ENCODE measurements at places on chromosomes 6 and 20.
A peak's percentile ranks its signal among the peaks of the same experiment; 100 is the strongest.

GRCh38 chr6:70456735-70457134, 43.4 kb downstream of the FAM135A start:
- no peak for DNase-seq

- no peak for DNase-seq
Measured at GRCh38 chr6:55818482-55818881, 56.9 kb downstream of the BMP5 start.

- no peak for DNase-seq
Measured at GRCh38 chr6:152380993-152381898, 255.9 kb downstream of the SYNE1 start.

GRCh38 chr6:96604420-96604819, 41.5 kb downstream of the FHL5 start:
- DNase-seq: no peak

GRCh38 chr6:129206821-129207220, 323.9 kb downstream of the LAMA2 start:
- DNase-seq: peak; percentile 32

DNA sequence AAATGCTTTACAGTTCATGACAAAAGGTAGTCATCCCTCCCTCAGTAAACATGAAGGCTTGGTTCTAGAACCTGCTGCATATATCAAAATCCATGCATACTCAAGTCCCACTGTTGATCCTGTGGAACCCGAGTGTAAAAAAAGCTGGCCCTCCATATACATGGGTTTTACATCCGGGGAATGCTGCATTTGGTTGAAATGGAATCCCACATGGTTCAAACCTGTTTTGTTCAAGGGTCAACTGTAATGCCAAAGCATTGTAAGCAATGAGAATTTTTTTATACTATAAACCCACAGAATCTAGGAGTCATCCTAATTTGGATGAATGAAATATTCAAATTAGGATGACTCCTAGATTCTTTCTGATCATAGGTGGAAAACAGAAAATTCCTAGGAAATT, 5.9 kb upstream of the HDAC2 start:
- no peak for DNase-seq

DNA sequence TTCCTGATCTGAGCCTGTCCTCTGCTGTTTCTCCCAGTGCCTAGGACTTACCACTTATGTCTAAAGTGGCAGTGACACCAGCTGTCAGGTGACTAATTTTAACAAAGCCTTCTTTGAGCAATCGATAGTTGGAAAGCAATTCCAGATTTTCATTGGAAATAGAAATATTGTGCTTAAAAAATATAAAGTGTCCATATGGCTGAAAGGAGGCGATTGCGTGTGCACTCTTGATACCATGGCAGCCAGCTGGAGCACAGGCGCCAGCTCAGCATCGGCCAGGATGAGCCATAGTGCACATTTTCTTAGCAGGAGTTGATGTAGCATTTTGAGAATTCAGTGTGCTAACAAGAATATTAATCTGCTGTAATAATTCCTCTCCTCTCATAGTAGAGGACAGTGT, 70.0 kb downstream of the LRRC1 start:
- DNase-seq: no peak

- DNase-seq: no peak
Measured at GRCh38 chr6:129701721-129702455, 8.1 kb downstream of the ARHGAP18 start.

GRCh38 chr6:132068766-132069165, 117.6 kb upstream of the CCN2 start:
- no peak for DNase-seq

- no peak for DNase-seq
Measured at GRCh38 chr20:11387189-11387754, 530.4 kb upstream of the BTBD3 start.

DNA sequence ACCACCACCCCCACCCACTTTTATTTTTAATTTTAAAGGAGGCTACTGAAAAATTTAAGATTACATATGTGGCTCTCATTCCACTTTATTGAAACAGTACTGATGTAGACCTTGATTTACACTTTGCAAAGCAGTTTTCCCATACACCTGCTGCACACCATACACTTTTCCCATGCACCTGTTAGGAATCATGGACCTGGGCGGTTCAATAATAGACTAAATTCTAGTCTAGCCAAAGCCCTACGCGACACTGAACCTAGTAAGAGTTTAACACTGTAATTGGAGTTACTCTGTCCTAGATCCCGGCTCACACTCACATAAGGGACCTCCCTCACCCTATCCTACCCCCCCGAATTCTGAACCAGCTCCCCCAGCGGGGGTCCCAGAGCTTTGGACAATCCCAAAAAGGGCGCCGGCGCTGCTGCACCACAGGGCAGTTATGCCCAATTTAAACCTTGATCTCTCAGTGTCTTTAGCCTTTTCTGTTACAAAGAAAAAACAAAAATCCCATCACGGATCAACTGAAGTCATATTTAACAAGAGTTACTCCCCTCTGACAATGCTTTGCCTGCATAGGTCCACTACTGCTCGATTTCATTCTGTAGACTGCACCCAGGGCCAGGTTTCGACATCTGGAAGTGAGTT, 2.4 kb upstream of the GCLC start:
- peak; percentile 58 for DNase-seq

- no peak for DNase-seq
Measured at GRCh38 chr6:156992020-156992804, 215.0 kb downstream of the ARID1B start.

DNA sequence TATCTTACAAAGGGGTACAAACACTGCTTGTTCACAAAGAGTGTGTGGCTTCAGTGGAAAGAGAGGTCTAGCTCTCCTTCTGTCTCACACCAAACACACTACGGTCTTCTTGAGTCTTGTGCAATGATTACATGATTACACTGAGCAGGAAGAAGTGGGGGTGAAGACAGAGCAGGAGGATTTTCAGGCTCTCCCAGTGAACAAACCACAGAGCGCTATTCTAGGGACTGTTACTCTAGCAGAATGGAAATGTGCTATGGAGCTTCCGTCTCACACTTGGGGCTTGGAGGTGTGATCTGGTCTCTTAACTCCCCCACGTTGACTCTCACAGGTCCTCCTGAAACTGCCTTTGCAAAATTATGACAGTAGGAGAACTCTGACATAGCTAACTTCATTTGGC, 203.4 kb downstream of the MYLK4 start:
- no peak for DNase-seq

- DNase-seq: no peak
Measured at GRCh38 chr20:1337441-1337840, 8.5 kb upstream of the SDCBP2 start.

GRCh38 chr6:27957516-27957915, 475 bp downstream of the OR2B6 start:
- no peak for DNase-seq

- no peak for DNase-seq
Measured at GRCh38 chr6:72825315-72825911, 203.5 kb downstream of the KCNQ5 start.

- no peak for DNase-seq
Measured at GRCh38 chr6:31615748-31616147, 714 bp downstream of the AIF1 start.

DNA sequence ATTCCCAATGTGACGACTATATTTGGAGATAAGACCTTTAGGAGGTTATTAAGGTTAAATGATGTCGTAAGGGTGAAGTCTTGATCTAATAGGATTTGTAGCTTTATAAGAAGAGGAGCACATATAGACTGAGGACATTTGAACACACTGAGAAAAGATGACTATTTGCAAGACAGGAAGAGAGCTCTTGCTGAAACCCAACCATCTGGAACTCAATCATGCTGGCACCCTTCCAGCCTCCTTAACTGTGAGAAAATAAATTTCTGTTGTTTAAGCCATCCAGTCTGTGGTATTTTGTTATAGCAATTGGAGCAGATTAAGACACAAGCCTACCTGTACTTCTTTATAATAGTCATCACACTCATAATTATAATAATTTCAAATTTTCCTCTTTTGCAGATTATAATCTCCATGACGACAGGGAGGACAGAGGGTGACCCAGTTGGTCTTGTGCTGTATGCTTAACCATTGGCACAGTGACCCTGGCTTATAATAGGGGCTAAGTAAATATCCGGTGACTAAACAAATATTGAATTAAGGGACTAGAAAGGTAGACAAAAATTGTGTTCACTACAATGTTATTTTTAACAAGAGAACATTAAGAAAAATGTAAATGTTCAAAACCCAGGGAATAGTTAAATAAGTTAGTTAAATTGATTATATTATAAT, 206.4 kb upstream of the HDDC2 start:
- DNase-seq: no peak

DNA sequence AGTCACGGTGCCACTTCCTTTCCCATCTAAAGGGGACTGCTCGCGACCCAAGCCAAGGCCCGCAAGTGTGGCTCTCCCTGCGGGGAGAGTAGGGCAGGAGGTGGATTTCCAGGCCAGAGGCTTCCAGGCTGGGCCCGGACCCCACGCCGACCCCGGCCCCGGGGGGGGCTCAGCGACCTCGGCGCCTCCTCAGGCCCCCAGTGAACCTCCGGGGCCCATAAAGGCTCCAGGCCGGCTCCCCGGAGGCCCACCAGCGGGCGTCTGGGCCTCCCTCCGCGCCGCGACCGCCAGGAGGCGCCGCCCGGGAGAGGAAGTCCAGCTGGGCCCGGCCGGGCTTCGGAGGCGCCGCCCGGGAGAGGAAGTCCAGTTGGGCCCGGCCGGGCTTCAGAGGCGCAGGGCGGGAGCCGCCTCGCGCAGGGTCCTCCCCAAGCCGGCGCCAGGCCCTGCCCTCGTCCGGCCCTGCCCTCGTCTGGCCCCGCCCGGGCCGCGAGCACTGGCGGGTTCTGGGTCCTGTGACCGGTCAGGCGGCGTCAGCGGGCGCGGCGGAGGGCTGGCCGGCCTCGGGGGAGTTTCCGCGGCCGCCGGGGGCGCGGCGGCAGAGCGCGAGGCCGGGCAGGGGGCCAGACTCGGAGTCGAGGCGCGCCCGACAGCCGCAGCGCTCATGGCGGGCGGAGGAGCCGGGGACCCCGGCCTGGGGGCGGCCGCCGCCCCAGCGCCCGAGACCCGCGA, at the start of gene RAB32:
RAB32 (plus strand) TSS at position 623 of the 729 bp plus-strand sequence; CDS start at position 662, 39 bp downstream.
- DNase-seq: no peak

- DNase-seq: no peak
Measured at GRCh38 chr6:128275030-128275429, 245.4 kb downstream of the PTPRK start.

DNA sequence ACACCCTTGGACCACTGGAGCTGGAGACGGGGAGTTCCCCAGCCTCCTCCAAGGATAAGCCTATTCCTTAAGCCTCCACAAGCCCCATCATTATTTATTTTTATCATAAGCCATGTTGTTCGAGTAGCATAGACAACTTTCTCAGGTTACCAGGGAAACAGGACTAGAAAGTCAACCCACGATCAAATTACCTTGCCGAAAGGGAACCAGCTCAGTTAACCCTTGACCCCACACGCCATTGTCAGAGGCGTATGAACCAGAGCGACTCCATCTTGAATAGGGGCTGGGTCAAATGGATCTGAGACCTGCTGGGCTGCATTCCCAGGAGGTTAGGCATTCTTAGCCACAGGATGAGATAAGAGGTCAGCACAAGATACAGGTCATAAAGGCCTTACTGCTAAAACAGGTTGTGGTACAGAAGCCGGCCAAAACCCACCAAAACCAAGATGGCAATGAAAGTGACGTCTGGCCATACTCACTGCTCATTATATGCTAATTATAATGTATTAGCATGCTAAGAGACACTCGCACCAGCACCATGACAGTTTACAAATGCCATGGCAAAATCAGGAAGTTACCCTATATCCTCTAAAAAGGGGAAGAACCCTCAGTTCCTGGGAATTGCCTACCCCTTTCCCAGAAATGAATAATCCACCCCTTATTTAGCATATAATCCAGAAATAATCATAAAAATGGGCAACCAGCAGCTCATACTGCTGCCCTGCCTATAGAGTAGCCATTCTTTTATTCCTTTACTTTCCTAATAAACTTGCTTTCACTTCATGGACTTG, 22.4 kb downstream of the SYNJ2 start:
- DNase-seq: no peak

- no peak for DNase-seq
Measured at GRCh38 chr6:105968603-105969333, 117.4 kb upstream of the PRDM1 start.

GRCh38 chr6:22392711-22393110, 95.9 kb upstream of the PRL start:
- no peak for DNase-seq

DNA sequence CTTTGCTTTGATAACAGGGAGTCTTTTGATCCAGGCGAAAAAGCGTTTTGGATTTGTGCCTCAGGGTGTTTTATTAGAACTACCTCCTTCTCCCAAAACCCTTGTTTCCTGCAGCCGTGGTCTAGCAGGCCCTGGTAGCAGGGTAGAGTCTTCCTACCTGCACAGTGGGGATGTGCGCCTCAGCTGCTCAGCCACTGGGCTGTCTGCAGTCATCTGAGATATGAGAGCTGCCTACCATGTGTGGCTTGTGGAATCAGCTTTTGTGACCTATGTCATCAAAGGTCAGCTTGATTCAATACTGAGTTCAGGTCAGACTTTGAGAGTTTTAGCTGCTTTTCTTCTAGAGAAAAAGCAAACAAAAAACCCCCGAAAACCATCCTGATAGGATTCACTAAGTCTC, 279.5 kb downstream of the CLIC5 start:
- DNase-seq: no peak
